ENCODE measurements at places on chromosomes 6 and 20.

GRCh38 chr6:95648636-95649035, 71.3 kb downstream of the MANEA start:
- no peak for DNase-seq

DNA sequence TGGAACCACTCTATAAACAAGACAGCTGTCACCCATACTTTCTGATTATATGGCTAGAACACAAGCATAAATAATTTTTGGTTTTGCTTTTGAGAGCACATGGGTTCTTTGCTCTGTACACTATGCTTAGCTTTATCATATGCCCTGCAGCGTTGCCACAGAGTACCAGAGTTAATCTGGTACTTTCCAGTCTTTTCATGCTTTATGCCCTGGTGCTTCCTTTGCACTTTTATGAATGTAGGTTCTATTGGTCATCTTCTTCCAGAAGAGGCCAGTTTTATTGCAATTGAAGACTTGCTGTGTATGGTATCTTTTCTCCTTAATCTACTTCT, 20.8 kb downstream of the SHLD1 start:
- no peak for DNase-seq

DNA sequence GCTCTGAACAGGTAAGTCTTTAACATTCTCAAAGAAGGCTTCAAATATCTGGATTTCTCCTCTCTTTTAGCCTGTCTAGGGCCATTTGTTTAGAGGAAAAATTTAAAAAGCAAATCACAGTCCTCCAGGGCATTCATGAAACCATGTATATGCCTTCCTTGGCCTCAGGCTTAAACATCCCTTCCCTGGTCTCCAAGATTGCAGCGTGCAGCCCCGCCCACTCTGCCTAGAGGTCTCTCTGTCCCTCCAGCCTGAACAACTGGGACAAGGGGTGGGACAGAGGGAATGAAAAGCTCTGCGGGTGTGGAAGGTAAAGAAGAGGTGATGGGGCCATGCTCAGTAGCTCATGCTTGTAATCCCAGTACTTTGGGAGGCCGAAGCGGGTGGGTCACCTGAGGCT, 9.8 kb upstream of the CBFA2T2 start:
- DNase-seq, result no peak

- DNase-seq, result no peak
Measured at GRCh38 chr6:119446609-119447008, 97.0 kb upstream of the MAN1A1 start.

- DNase-seq, result peak; percentile 55
Measured at GRCh38 chr20:5078399-5078958, 41.3 kb downstream of the PCNA start.

- no peak for DNase-seq
Measured at GRCh38 chr6:130959951-130960350, 103.1 kb downstream of the EPB41L2 start.

DNA sequence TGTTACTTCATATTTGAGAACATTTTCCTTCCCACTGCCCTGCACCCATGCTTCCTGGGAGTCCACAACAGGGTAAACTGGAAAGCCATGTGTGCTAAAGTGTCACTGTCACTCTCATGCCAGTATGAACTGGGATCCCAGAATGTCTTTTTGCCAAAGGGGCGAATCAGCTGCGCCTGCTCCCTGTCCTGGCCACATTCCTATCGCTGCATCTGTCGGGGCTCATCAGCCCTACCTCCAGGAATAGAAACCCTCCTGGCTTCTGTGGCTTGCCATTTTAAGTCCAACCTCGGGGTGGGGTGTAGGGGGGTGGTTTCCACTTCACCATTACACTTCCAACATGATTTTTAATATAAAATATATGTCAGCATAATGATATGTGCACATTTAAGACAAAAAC, 933 bp downstream of the KLHL31 start:
- DNase-seq, result no peak

DNA sequence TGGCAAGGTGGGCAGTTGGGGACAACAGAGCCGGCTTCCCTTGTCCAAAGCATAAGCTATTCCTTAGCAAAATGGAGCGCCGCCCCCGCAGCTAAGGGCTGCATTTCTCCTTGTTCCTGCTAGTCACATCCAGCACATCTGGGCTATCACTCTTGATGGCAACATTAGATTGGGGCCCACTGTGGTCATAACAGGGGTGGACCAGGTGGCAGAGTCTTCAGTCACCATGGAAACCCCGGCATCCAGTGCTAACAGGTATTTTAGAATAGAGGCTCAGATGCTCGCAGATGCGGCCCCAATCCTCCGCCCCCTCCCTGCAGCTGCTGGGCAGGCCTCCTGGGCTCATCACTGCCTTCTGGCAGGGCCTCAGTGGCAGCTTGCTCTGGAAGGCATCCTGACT, 168.2 kb upstream of the PROKR2 start:
- no peak for DNase-seq

DNA sequence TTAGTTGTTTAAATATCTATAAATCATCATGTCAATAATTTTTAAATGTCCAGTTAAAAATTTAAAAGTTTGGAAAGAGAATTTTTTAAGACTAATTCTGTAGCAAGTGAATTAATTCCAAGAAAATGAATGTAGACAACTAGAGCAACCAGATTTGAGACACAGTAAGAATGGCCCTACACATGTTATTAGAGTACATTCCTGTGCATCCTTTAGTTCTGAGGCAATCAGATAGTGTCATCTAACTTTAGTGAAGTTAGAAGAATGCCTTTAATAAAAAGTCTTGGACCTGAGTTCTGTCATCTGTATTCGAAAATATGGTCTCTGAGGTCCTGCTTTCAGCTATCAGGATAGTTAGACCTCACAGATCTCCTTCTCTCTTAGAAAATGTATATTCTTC, 63.7 kb downstream of the HIVEP2 start:
- no peak for DNase-seq

DNA sequence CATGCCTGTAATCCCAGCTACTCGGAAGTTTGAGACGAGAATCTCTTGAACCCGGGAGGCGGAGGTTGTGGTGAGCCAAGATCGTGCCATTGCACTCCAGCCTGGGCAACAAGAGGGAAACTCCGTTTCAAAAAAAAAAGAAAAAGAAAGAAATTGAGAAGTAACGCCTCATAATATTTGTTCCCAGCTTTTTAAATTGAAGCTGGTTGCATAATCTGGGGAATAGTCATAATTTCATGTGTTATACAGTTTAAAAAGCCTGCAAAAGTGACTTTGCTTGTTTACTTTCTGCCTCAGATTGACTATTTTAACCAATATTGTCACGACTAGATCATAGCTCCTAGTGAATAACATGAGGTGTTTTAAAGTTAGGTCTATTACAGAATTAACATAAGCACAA, 7.2 kb downstream of the FAM217B start:
- DNase-seq, result no peak

GRCh38 chr6:134190883-134191282, 127.0 kb downstream of the SGK1 start:
- DNase-seq, result no peak

DNA sequence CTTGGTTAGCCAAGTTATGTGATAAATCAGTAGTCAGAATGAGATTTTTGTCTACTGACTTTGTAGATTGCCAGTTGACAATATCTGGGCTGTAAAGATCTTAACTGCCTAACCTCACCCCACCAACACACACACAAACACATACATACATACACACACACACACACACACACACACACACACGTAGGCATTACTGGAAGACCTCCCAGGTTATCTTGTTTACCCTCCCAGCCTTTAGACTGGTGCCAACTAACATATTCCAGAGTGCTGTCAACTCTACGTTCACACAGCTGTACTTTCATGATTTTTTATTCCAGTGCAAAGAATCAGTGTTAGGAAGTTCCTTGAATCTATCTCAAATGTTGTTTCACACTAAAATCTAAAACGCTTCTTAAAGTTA, 38.9 kb downstream of the BMP5 start:
- no peak for DNase-seq

DNA sequence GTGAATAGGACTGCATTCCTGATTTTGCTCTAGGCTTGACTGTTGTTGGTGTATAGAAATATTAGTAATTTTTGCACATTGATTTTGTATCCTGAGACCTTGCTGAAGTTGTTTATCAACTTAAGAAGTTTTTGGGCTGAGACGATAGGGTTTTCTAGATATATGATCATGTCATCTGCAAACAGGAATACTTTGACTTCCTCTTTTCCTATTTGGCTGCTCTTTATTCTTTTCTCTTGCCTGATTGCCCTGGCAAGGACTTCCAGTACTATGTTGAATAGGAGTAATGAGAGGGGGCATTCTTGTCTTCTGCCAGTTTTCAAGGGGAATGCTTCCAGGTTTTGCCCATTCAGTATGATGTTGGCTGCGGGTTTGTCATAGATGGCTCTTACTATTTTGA, 13.4 kb downstream of the HLA-DOB start:
- no peak for DNase-seq

GRCh38 chr6:109922851-109923250, 55.3 kb upstream of the GPR6 start:
- DNase-seq, result no peak

GRCh38 chr6:107509506-107509905, 19.6 kb downstream of the SOBP start:
- DNase-seq, result no peak

DNA sequence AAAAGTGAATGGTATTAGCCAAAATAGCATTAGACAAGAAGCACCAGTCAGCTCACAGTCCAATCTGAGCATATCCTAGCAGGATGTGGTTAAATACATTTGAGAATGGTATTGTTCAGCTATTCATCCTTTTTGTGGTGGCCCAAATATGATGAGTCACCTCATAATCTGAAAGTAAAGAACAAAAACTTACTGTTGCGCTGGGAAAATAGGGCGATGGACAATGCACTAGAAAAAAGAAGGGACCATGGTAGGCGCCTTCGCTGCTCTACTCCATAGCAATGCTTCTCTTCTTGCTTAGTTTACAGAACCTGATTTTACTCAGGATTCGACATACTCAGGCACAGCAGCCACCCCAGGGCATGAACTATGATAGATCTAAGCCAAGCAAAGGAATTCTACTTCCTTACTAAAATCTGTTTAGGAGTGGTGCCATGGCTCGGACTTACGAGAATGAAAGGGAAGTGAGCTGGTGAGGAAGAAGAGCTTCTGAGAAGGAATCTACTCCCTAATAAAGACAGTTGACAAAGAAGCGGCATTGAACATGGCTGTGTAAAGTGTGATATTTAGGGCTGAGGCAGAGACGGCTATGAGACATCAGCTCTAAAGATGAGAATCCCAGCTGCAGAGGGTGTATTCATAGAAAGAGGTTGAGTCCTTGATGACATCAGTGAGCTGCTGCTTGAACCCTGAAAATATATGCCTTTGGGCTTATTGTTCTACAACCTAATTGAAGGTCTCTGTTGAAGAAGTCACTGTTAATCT, 16.6 kb upstream of the FBXO9 start:
- DNase-seq, result peak; percentile 37

- DNase-seq, result no peak
Measured at GRCh38 chr6:144912474-144912873, 627.3 kb downstream of the UTRN start.

DNA sequence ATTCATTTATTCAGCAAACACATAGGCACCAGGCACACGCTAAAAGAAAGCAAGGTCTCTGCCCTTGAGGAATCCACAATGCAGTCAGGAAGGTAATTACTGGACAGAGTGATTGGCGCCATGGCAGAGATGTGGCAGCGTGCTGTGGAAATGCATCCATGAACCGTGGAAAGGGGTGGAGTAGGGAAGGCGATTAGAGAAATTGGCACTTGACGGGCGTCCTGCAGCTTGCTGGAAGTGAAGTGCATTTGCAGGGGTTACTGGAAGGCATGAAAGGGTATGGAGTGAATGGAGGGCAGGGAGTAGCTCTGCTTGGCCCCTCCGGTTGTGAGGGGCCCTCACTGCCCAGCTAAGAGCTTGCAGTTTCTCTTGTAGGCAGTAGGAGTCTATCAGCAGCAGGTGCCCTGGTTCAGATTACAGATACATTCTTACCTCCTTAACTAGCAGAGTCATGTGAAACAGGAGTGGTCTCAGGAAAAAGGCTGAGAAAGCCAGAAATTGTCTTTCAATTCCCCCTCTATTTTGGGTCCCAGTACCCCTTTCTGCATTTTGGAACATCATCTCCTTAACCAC, 122.5 kb upstream of the TIAM2 start:
- DNase-seq, result no peak

DNA sequence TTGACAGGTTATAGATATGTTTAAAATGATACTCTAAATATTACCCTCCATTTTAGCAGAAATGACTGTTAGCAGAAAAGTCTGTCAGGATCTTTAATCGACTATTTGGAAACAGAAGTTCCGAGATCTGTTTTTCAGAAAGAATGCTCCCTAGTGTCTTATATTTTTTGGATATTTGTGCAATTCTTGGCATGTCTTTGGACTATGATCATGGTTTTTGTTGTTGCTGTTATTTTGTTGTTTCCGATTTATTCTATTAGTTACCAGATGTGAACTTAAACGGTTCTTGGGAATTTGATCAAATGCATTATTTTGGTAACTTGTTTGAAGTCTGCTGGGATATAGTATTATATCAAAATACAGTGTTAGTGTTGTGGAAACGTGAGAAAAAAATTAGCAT, 106.4 kb upstream of the CEP162 start:
- no peak for DNase-seq

GRCh38 chr6:81820980-81821379, 68.5 kb upstream of the TENT5A start:
- DNase-seq, result no peak

DNA sequence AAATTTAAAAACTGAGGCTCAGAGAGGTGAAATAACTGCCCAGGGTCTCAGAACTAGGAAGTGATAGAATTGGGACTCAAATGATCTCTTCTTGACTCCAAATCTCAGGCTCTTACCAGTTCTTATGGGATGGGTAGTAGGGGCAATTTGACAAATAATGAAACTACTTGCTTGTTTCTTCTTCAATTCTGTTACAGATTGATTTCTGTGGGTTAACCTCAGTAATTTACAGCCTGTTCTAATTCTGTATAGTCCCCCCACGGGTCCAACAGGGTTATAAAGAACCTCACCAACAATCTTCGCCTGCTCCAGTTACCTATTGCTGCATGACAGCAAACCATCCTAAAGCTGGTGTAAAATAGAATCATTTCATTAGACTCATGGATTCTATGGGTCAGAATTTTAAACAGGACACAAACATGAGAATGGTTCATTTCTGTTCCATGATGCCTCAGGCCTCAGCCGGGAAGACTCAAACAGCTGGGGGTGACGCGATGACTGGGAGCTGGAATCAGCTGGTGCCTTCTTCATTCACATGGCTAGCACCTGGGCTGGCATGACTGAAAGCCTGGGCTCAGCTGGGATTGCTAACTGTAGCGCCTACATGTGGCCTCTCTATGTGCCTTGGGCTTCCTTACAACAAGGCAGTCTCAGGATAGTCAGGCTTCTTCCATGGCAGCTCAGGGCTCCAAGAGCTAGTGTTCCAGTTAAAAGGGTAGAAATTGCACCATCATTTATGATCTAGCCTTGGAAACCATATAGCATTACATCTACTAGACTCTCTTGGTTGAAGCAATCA, 6.6 kb upstream of the WFDC2 start:
- DNase-seq, result no peak

- no peak for DNase-seq
Measured at GRCh38 chr20:944148-944547, 28.0 kb upstream of the ANGPT4 start.

DNA sequence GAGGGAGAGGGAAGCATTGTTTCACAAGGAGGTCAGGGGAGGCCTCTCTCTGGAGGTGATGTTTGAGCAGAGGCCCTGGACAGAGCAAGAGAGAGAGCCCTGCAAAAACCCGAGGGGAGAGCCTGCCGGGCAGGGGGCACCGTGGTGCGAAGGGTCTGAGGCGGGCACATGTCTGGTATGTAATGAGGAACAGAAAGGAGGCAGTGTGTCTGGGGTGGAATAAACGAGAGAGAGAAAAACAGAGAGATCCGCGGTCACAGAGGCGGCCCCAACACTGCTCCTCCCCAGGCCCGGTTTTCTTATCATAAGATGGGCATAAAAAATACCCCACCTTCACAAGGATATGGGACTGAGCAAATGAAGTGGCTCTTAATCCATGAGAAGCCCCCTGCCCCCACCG, 119.2 kb downstream of the PREX1 start:
- DNase-seq, result no peak
